T-helper 1 cell treated with Interleukin-12 subunit alpha and Interleukin-12 subunit beta and Interleukin-4 antibody, amounts not matched to agents 30 ng/mL and 1 ng/mL, for 36 hours (primary cell): ENCODE measurements at places on chromosomes 11 and 22. TPM values are rescaled to one million over a fixed set of nuclear protein-coding genes. Genes with fewer than 3 reads are reported as not detected.

NTM gene
- total RNA-seq = not detected in 2 replicates

MACROD1 gene
- 5.6 and 7.8 TPM in 2 replicates for total RNA-seq

E2F8 gene
- 22.8 and 24.9 TPM in 2 replicates for total RNA-seq

CTNND1 gene
- total RNA-seq = 10.1 TPM in 2 replicates

OR52E4 gene
- not detected in 2 replicates for total RNA-seq

OVOL1 gene
- not detected in 2 replicates for total RNA-seq
